Left renal cortex interstitium (tissue), 4 donors: ENCODE measurements at places on chromosomes 3 and 15. TPM values are rescaled to one million over a fixed set of nuclear protein-coding genes. Genes with fewer than 3 reads are reported as not detected.
A peak's percentile ranks its signal among the peaks of the same experiment; 100 is the strongest.

- no peak for DNase-seq
Observed at GRCh38 chr15:87610366-87610765, 646.2 kb downstream of the NTRK3 start.

- DNase-seq, result no peak
Observed at GRCh38 chr15:34812369-34812768, 17.0 kb upstream of the ACTC1 start.

DNA sequence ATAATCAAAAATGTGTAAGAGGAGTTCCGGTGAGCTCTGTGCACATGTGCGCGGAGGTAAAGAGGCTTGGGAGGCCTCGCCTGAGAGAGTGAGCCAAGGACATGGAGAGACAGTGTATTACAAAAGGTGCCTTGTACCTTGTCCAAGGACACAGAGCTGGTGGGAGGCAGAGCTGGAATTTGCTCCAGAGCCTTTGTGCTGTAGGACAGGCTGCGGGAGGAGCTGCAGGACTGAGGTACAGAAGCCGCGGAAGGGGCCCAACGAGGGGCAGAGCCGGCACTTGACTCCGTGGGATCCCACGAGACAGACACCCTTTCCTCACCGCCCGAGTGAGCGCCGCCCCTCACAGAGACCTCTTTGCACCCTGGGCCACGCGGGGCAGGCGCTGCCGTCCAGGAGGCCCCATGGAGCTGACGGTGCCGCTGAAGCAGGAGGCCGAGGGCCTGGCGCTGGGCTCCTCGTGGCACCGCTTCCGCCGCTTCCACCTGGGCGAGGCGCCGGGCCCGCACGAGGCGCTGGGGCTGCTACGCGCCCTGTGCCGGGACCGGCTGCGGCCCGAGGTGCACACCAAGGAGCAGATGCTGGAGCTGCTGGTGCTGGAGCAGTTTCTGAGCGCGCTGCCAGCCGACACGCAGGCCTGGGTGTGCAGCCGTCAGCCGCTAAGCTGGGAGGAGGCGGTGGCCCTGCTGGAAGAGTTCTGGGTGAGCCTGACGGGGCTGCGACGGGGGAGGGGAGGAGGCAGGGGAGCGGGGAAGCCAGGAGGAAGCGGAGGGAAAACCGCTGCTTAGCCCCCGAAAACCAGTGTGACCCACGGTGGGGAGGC, 68.7 kb downstream of the SLTM start:
- DNase-seq, result peak; percentile 21

DNA sequence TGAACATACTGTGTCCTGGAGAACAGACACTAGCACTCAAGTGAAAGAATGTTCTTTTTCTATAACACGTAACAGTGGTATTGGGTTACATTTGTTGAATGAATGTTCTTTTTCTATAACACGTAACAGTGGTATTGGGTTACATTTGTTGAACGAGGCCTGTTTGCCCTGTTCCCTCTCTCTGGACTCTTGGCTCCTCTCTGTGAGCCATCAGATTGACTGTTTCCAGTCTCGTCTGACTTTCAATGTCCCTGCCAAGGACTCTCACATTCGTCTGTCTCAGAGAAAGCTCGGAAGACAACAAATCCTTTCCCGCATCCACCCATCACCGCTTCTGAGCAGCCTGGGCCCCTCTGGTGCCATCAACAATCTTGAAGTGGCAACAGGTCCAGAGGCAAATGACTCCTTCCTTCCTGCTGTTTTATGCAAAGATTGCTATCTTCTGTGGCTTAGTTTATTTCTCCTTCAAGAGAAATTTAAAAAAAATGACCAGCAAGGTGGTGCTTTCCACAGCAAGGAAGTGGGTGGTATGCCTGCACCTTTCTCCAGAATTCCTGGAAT, 8.0 kb downstream of the TMEM45A start:
- DNase-seq, result no peak

- DNase-seq, result no peak
Observed at GRCh38 chr3:151468284-151468917, 7.5 kb upstream of the IGSF10 start.

GRCh38 chr15:42491539-42492225, 741 bp upstream of the ZNF106 start:
- no peak for DNase-seq

GRCh38 chr3:8851703-8852102, 82.3 kb upstream of the OXTR start:
- no peak for DNase-seq

DNA sequence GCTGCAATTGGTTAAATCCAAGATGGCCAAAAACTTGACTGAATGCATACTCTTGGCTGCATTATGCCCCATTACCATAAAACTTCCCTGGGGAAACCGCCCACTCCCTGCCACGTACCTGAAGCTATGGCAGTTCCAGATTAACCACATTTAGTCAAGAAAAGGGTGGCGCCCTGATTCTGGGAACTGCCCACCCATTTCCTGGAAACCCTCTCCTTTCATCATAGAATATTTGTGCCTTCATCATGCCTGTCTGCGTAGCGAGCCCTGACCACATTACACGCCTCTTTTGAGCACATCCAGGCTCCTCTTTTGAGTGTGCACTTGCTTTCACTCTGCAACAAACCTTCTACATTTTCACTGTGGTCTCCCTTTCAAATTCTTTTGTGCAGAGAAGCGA, 5.2 kb downstream of the LINS1 start:
- no peak for DNase-seq

GRCh38 chr3:31249545-31249944, 283.2 kb upstream of the STT3B start:
- DNase-seq, result no peak

- peak; percentile 46 for DNase-seq
Observed at GRCh38 chr3:139797724-139798343, 120.1 kb upstream of the NMNAT3 start.

DNA sequence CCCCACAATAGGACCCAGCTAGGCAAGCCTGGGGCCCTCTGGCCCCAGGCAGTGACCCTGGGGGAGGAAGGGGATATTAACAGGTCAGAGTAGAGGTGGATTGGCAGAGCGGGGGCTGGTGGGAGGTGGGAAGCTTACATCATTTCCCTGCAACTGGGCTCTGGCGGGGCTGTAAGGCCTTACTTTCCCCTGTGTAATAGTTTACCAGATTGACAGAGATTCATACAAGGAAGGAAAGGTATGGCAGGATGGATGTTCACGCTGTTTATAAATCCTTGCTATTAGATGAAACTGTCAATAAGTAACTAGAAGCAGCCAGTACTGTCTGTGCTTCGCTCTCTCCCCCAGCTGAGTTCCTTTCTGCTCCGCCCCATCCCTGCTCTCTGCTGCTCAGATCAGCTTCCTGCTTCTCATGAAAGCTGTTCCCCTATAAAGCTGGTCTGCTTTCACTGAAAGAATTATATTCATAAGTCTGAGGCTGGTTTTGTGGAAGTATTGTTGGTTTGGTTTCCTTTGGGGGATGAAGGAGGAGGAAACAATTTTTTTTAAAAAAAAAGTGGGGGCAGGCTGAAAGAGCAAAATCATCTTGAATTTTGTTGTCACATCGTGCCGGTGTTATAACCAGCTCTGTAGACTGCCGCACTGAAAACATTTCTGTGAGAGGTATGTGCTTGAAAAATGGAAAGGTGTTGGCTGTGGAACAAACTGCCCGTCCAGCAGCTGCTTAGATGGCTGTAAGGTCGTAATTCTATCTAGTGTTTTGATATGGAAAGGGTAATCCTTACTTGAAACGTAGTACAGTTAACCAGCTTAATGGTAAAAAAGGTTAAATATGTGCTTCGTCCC, 76.4 kb downstream of the BBX start:
- no peak for DNase-seq

DNA sequence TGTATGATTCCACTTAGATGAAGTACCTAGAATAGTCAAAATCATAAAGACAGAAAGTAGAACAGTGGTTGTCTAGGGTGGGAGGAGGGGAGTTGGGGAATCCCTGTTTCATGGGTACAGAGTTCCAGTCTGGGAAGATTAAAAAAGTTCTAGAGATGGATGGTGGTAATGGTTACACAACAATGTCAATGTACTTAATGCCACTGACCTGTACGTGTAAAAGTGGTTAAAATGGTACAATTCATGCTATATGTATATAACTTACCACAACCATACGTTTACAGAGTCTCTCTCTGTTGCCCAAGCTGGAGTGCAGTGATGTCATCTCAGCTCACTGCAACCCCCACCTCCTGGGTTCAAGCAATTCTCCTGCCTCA, 6.5 kb downstream of the SFMBT1 start:
- DNase-seq, result no peak

- no peak for DNase-seq
Observed at GRCh38 chr3:61903074-61903473, 341.7 kb downstream of the PTPRG start.

DNA sequence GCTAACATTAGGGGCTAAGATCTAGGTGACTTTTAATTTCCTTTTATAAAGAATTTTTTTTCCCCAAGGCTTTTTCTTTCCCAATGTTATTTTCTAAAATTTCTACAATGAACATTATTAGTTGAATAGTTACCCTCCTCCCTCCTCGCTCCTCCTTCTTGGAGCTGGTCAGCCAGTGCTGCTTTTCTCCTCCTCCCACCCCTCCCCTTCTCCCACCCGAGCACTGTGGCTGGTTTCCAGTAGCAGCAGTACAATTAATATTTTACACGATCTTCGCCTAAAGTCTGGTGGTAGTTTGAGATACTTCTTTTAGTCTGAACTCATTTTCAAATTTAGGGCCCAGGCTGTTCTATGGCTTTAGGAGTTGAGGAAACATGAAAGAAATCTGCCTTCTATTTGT, 41.6 kb downstream of the EEFSEC start:
- DNase-seq, result no peak

- DNase-seq, result no peak
Observed at GRCh38 chr3:136152963-136153362, 43.2 kb downstream of the MSL2 start.

The SST gene
- polyA plus RNA-seq, result not detected

The LAMB2 gene
- polyA plus RNA-seq, result 429 TPM

The PROS1 gene
- polyA plus RNA-seq, result 42.5 TPM

The TGM4 gene
- 0.10 TPM for polyA plus RNA-seq

The GABRA5 gene
- polyA plus RNA-seq, result 0.24 TPM

The ALG1L2 gene
- 3.8 TPM for polyA plus RNA-seq
